ENCODE measurements at places on chromosomes 2 and 18.

GRCh38 chr2:122999821-123000220 lies 1025.3 kb upstream of the CNTNAP5 start:
- DNase-seq: no peak

DNA sequence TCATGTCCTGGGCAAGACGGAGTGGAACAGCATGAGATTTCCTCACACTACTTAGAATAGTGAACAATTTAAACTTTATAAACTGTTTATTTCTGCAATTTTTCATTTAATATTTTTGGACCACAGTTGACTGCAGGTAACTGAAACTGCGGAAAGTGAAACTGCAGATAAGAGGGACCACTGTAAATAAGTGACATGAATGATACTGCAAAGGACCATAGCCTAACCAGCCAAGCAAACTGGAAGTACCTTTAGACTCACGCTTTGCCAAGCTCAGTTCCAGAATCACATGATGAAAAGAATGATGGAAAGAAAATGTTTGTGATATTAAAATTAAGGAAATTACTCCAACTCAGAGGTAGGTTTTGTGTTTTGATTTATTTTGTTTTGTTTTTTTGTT lies 94.6 kb upstream of the ITGA4 start:
- no peak for DNase-seq

- peak; percentile 46 for DNase-seq
Observed at GRCh38 chr2:55364189-55365055, 55.2 kb downstream of the CCDC88A start.

GRCh38 chr2:154623819-154624218 lies 74.7 kb upstream of the KCNJ3 start:
- DNase-seq: no peak

DNA sequence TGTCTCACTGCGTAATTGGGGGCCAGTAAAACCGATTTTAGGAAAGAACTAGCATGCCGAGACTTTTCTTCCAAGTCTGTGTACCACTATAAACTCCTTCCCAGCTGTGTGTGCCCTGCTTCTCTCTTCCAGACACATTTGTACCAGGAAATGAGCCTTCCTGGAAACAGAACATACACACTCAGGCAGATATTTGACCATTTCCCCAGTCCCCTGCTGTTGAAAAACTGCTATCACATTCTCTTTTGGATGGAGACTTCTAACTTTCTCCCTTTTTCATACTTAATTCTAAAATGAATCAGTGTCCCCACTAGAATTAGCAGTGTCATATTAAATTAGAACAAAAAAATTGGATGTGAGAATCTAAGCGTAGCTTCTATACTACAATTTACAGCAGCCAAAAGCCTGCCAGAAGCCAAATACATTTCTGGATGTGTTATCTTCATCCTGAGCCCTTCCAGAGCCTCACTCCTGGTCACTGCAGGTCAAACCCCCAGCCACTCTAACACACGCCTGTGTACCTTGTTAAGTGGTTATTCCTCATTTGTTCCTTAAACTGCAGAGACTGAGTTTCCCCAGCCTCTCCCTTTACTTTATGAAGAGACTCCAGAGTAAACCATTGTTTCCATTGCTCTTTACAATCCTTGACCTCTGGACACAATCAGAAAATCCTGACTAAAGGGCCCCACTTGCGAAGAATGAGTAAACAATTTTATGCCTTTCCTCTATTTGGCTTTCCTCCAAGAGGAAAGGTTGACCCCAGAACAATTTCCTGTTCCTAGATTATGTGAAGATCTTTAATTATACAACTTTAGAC lies 20.4 kb downstream of the DSG4 start:
- no peak for DNase-seq

- DNase-seq: peak; percentile 29
Observed at GRCh38 chr2:67839242-67839641, 223.6 kb downstream of the C1D start.

- DNase-seq: no peak
Observed at GRCh38 chr2:241285596-241285995, 29.9 kb downstream of the HDLBP start.
